Pancreas (tissue), 10 donors: ENCODE measurements at places on chromosomes 2 and 18. TPM values are rescaled to one million over a fixed set of nuclear protein-coding genes. Genes with fewer than 3 reads are reported as not detected.

Gene RNU2-63P
- polyA plus RNA-seq: not detected

Gene CHRND
- polyA plus RNA-seq: not detected

Gene TUBA4B
- not detected for polyA plus RNA-seq

Gene CFC1
- polyA plus RNA-seq: 385 TPM

Gene IL36B
- not detected for polyA plus RNA-seq

Gene RIT2
- polyA plus RNA-seq: 0.12 TPM
